ENCODE measurements at places on chromosomes 7 and 10. TPM values are rescaled to one million over a fixed set of nuclear protein-coding genes. Genes with fewer than 3 reads are reported as not detected.

LMTK2 gene
- 17.1 TPM for total RNA-seq

GRCh38 chr10:132292287-132293200 lies 15.2 kb downstream of the STK32C start:
- DNase-seq: no peak

ACSM6 gene
- total RNA-seq: not detected

SAP25 gene
- total RNA-seq: 14.3 TPM

- DNase-seq: no peak
Observed at GRCh38 chr7:148763622-148764021, 64.9 kb downstream of the CUL1 start.

Data from CD8-positive, alpha-beta memory T cell (primary cell).